ENCODE measurements at places on chromosomes 6 and 20.

DNA sequence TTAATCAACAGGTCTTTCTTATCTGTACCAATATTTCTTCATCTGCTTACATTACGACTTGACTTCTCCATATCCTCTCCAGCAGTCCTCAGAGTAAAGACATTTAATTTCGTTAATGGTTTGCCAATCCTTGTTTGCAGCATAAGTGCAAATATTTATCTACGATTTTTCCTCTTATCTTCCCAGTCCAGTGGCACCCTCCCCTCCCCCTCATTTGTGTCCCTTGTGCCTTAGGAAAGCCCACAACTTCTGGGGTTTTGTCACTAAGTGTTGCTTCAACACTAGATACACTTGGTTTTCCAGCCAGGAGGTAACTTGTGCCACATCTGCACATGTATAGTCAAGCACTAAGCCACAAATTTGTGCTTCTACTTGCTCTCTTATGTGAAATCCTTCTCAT, 327.2 kb downstream of the CBLN4 start:
- no peak for DNase-seq

DNA sequence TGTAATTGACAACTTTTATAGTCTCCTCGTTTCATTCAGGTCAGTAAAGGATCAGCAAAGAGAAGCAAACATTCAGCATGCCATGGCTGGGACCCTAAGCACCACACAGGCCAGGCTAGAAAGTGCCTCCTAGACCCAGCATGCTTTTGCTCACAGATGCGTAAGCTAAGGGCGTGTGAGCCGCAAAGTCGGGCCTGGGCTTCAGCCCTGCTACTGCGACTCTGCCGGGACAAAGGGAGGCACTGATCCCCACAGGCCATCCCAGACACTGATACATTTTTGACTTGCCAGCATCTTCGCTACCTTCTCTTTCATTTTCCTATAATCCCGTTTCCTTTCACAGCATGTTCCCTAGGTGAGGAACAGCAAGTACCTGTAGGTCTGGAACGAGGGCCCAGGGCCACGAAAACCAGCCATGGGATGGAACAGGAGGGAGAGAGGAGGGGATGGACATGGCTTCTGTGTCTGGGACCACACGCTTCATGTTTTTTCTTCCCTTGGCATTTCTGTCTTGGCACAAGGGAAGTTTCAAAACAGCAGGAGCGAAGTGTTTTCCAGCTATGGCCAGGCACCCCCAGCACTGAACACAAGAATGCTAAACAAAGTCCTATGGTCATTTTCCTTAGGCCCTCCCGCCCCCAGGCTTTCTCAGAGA, 42.6 kb downstream of the IRF4 start:
- DNase-seq = no peak

DNA sequence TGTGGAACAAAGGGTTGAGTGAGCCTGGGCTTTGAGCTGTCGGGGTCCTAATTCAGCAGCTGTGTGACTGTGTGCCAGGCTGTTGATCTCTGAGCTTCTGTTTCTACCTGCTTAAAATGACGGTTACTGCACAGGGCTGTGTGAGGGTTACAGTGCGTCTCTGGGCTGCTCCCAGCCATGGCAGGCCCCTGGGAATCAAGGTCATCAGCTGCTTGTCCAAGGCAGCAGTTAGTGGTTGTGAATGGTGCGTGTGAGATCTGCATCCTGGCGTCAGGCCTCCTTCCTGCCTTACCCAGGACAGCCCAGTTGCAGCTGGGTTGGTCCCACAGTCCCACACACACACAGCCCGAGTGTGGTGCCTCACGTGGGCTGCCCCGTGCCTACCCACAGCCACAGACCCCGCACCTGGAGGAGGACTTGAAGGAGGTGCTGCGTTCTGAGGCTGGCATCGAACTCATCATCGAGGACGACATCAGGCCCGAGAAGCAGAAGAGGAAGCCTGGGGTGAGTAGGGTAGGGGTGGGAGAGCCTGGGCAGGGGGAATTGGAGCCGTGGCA, 15.6 kb downstream of the GTSF1L start:
- DNase-seq = no peak

DNA sequence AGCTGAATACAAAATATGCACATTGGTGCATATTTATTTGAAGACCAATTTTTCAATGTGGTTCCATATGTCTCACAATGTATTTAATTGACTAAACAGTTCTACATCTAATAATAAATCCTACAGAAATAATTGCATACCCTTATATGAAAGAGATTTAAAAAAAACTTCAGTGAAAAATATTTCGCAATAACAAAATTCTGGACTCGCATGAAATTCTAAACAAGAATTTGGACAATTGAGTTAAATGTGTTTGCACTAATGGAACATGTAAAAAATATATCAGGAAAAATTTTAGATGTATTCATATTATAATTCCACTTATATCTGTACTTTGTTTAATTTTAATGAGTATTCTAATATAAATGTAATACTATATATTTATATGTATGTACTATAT, 1003.1 kb downstream of the EYS start:
- DNase-seq = no peak

DNA sequence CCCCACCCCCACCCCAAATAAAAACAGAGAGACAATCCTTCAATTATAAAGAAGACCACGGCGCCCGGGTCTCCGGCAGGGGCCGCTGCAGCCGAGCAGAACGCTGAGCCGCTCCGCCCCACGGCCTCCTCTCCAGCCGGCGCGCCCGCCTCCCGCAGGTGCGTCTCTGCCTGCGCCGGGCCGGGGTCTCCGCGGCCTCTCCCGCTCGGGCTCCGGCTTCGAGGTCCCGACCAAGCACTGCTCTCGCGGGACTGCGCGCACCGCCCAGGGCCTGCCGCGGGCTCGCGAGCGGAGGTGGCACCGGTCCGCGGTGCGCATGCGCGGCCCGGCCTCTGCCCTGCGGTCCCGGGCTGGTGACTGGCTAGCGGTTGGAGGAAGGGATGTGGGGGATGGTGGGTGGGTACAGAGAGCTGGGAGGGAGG, 241 bp upstream of the SIRT5 start:
- peak; percentile 98 for DNase-seq

DNA sequence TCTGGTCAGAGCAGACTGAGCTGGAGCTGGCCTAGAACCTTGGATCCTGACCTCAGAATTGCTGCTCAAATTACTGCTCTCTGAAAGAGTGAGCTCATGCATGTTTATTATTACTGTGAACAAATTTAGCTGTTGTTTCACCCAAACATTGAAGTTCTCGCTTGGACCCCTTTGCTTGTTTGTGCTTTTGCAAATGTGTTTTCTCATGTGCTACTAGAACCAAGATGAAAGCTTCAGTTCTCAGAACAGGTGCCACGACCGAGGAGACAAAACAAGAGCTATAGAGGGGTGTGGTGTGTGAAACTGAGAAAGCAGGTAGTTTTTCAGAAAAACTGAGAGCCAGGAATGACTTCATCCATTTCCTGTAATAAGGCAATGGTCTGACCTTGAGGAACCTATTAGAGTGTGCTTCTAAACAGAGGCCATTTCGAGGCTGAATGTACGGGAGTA, 50.0 kb upstream of the ESR1 start:
- DNase-seq = no peak

DNA sequence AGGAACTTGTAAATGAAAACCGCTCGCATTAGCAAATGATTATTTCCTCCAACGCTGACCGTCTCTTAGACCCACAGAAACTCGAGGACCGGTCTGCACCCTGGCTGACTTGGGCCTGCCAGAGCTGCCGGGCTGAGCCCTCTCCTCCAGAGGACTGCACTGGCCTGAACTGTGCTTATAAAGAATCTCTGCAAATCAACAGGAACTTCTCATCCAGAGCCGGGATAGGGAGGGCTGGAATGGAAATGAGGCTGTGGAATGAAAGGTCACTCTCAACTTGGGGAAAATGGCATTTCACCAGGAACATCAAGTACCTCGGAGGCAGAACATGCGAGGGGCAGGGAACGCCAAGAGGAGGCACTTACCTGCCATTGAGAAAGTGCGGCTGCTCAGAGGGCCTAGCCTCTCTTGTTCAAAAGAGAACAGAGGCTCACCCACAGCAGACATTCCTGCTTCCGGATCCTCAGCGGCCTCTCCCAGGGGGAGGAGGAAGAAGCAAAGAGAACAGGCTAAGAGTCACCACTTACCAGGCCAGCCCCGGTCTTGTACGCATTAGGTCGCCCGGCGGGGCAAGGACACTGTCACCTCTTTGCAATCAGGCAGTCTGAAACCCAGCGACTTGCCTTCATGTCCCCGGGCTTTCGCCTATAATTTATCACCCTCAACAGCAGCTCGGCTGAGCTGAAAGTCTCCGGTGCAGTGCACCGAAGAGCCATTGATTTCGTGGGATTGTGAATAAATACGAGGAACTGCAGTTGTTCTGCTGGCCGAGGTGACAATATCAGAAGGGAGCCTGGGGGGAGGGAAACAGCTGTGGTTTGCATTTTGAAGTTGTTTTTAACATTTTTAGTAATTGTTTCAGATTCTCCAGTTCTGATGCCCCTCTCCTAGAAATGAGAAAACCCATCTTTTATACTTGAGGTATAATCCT, 37.6 kb downstream of the ZMYND8 start:
- peak; percentile 57 for DNase-seq

DNA sequence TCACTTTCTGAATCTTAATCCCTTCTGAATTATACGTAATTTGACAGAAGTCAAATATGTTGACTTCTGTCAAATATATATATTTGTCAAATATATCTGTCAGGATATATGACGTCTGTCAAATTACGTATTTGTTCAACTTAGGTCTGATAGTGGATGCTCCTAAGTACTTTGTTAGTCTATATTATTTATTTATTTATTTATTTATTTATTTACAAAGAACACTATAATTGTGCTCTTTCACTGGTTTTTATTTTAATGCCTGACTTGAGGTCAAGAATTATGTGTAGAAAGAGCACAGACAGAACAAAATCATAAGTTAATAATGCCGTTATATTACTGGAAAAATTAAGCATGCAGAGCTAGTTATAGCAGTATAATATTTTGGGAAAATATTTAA, 81.2 kb downstream of the UST start:
- no peak for DNase-seq

DNA sequence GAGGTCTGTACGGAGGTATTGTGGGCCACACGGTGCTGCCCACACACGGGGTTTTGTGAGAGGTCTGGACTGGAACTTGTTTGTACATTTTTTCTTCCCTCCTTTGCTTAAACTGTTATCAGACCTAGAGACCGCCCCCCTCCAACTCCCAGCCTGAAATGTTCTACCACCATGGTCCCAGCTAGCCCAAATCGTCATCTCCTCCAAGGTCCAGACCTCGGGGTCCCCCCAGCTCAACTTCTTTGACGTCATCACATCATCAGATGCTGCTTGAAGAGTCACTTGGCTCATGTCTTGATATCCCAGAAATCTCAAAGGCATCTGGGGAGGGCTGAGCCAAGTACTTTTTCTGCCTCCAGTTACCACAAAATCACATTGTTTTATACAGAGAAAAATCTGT, 2.8 kb upstream of the CCDC170 start:
- no peak for DNase-seq

- no peak for DNase-seq
These were observed 98.2 kb downstream of the UTRN start for GRCh38 chr6:144383336-144383735.

- no peak for DNase-seq
These were observed 33.9 kb downstream of the CCN2 start for GRCh38 chr6:131917318-131917717.

GRCh38 chr6:39867592-39867991, 66.7 kb downstream of the MOCS1 start:
- no peak for DNase-seq

DNA sequence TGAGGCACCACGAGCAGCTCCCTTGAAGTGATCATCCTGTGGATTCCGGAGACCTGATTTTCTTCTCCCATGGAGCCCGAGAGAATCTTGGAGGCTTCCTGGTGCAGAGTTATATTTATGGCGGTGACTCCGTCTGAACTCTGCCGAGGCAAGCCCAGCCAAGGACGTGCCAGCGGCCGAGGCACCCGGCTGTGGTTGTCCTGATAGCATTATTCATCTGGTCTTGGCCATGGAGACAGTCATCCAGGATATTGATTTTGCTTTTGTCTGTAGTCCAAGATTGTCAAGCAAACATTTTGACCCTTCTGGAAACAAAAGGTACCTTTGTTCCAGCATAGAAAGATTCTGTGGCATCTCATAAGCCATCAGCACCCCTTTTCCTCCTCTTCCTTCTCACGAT, 163.3 kb downstream of the SCML4 start:
- no peak for DNase-seq

DNA sequence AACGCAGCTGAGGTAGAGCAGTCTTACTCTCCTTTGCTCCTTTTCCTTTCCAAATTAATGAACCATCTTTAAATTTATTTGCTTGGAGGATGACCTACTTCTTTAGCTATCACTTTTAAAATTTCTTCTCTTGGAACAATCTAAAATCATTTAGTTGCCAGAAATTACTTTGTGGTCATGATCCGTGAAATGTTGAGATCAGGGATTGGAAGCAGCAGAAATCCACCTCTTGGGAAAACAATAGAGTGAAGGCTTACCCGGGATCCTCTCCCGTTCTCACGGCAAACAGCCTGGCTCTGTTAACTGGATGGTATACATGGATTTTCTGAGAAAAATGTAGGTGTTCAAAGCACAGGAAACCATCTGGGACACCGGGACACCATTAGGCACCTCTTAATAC, 7.7 kb downstream of the AKAP12 start:
- DNase-seq = no peak

- peak; percentile 77 for DNase-seq
These were observed at the start of gene PHF1 for GRCh38 chr6:33410711-33411631. TSS of gene PHF1 (plus strand) at chr6:33411014. CDS start at chr6:33412264, 1,250 bp downstream.

DNA sequence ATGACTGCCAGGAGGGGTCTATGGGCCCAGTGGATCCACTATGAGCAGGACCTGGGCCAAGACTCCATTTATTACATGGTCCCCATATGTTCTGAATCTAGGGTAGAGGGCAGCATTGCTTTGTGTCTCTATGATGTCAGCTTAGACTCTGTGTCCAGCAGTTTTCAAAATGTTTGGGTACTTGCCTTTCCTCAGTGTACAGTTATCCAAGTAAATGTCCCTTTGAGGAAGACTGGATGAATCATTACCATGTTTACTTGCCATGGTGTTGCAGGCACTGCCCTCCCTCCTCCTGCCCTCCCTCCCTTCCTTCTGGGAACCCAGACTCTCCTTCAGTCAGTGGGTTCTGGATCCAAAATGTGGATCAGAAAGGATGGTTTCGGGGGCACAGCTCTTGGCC, 108.6 kb downstream of the NRN1 start:
- no peak for DNase-seq

DNA sequence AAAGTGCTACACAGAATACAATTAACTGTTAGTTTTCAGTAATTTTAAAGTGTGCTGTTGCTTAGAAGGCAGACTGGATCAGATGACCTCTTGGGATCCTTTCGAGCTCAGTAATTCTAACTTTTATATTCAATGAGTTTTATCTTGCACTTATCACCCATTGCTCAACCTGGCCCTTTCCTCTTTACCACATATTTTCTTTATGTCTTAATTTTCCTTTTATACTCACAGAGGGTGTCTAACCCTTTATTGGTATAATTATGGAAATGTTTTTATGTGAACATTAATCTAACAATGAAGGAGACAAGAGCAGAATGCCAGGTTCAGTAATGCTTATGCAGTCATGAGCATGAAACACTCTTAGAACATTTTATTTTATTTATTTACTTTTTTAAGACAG, 39.7 kb upstream of the CARMIL1 start:
- DNase-seq = no peak

Data from NCI-H2029 (cell line).